ENCODE measurements at places on chromosomes 13 and 19. TPM values are rescaled to one million over a fixed set of nuclear protein-coding genes. Genes with fewer than 3 reads are reported as not detected.

The ZNF83 gene
- 20.2 TPM for total RNA-seq

The CRYL1 gene
- total RNA-seq, result 128 TPM

- DNase-seq, result peak; percentile 14
These were observed 41.9 kb downstream of the RASA3 start for GRCh38 chr13:114090476-114090875.

DNA sequence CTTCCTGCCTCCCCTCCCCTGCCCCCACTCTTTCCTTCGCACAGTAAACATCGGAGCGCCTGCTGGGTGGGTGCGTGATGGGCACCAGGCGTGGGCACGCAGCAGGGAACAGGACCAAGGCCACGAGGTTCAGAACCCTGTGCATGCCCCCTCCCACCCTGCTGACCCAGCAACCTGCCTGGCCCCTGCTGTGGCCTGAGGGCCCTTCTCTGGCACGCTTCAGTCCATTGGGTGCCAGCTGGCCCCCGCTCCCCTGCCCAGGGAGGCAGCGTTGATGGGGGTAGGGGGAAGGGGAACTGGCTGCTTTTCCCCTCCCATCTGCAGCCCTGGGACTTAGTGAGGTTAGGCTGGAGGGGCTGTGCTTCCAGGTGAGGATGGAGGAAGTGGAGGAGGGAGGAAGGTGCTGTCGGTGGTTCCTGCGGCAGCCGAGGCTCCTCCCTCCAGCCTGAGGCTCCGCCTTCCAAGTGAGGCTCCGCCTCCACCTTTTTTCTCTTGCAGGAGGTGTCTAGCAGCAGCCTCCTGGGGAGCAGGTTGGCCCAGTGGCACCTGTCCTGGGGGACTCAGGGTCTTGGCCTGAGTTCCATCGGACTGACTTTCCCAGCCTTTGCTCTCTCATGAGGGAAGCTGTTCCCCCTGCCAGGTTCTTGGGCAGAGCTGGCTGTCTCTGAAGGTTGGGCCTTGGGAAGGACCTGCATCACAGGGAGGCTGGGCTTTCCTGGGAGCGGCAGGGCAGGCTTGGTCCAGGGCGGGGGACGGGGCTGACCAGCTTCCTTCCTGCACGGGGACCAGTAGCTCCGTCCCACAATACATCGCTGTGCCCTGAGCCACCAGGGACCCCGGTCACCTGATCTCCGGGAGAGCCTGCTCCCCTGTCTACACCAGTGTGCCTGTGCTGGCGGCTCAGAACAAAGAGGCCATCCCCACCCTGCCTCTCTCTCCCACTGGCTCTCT is 7.3 kb downstream of the PIAS4 start:
- no peak for DNase-seq
